Lower leg skin (tissue), 4 donors: ENCODE measurements at places on chromosomes 13 and 19.

- peak; percentile 42 for DNase-seq
These were observed 1.6 kb upstream of the ADPRHL1 start for GRCh38 chr13:113454936-113455335.

DNA sequence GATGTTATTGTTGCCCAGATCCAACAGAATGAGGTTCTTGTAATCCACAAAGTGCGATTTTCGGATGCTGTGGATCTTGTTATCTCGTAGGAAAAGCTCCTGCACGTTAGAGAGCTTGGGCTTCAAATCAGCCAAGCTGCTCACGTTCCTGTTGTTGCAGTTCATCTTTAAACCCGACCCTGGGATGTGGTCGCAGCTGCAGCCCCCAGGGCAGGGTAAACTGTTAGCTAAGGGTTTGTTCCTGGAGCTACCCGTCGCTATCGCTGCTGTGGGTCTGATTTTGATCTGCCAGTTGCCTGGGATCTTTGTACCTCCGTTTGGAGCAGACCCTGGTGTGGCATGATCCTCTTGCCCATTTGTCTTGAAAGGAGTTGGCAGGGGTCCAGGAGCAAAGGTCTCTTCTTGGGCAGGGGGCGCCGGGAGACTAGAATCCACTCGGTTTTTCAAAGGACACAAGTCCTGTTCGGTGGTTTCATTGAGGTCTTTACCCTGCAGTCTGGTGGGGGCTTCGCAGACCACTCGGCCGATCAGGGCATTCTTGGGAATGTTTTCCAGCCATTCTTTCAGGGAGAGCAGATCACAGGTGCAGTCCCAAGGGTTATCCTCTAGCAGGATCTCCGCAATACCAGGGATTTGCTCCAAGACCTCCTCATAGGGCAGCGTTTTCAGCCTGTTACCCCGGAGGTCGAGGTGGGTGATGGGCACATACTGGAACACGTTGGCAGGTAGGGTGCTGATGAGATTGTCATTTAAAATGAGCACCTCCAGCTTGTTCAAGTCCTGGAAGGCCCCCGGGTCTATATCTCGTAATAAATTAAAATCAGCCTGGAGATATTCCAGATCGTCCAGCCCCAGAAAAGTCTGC lies 1.8 kb downstream of the SLITRK1 start:
- peak; percentile 57 for DNase-seq

GRCh38 chr19:49393881-49394280 lies 5.8 kb downstream of the KASH5 start:
- no peak for DNase-seq

- DNase-seq: peak; percentile 93
These were observed at the start of gene BCL3 for GRCh38 chr19:44748426-44749254. TSS of gene BCL3 (plus strand) at chr19:44748708. CDS start at chr19:44748791, 83 bp downstream.

DNA sequence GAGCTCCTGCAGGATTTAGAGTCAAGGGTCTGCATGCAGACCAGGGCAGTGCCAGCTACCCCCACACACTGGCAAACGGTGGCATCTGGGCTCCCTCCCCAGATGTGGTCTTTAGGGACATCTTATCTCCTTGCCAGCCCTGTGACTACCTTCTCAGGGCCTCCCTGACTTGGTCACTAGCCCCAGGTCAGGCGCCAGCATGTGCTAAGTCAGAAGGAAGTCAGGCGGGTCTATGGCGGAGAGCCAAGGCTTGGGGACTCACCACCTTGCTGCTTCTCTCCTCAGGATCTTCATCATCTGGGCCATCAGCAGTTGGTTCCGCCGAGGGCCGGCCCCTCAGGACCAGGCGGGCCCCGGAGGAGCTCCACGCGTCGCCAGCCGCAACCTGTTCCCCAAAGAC lies 17.6 kb downstream of the CLPTM1 start:
- DNase-seq: no peak

DNA sequence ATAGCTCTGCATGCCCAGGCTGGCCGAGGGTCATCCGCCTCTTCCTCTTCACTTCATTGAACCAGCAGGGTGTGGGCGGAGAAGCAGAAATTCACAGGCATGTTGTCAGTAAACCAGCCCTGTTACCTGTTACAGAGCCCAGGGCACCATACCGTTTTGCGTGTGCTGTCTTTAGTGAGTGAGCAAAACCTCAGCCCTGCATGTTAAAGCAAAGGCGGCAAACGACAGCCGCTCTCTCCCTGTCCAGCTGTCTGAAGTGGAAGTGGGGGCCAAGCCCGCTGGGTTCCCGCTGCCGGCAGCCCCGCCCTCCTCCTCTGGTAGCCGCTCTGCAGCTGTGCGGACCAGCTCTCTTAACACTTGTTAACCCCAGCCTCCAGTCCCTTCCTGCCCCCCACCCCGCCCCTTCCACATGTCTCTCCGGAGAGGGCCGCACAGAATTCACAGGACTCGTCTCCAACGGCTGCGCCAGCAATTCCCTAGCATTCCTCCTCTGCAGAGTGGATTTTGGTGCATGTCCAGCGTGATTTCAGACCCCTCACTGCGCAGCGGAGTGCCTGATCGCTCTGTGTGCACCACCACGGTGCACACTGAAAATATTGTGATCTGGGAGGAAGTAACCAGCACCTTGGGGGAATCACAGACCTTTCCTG lies 12.7 kb downstream of the KLHL26 start:
- DNase-seq: peak; percentile 93

DNA sequence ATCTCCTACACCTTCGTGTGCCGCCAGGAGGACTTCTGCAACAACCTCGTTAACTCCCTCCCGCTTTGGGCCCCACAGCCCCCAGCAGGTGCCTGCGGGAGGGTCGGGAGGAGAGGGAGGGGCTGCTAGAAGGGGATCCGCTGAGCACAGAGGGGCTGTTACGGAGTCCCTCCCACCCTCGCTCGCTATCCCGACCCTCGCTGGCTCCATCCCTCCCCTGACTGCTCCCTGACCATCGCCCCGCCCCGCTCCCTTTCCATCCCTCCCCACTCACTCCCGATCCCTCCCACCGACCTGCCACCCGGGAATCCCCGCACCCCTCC lies 780 bp downstream of the CD177 start:
- DNase-seq: no peak

- no peak for DNase-seq
These were observed 297.8 kb upstream of the DACH1 start for GRCh38 chr13:72164811-72165210.

- DNase-seq: no peak
These were observed 15.1 kb upstream of the FLT1 start for GRCh38 chr13:28510066-28510465.

- DNase-seq: no peak
These were observed 204 bp upstream of the PDX1 start for GRCh38 chr13:27919659-27919933.

DNA sequence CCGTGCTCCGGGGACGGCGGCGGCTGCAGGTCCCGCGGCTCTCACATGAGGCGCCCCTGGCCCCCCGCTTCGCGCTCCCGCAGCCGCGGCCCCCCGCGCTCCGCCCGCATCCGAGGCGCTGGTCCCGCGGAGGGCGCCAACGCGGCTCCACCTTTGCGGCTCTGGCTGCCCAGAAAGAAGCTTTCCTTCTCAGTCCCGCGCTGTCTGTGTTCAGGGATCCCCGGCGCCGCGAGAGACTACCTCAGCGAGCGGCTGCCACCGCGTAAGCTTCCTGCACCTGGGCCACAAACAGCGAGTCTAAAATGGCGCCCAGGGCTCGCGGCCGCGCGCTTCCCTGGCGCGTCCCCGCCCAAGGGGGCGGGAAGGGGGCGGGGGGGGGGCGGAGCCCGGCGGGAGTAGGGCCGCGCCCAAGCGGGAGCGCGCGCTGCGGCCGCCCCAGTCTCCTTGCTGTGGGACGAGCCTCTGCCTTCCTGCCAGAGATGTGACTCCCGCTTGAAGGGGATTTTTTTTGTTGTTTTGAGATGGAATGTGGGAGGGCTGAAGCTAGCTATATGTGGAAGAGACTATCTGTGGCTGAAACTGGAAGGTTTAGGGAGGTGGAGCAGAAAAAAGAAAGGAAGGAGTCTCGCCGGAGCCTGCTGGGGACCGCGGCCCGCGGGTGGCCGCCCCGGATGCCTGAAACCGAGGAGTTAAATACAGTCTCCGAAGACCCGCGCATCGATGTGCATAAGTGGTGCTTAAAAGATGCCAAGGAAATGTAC lies at the start of gene FBXL3:
FBXL3 (minus strand) TSS at position 299 of the 761 bp plus-strand sequence. CDS start 5,299 bp downstream, outside the sequence.
- peak; percentile 77 for DNase-seq
